Left renal pelvis (tissue), 4 donors: ENCODE measurements at places on chromosomes 7 and 10.

DNA sequence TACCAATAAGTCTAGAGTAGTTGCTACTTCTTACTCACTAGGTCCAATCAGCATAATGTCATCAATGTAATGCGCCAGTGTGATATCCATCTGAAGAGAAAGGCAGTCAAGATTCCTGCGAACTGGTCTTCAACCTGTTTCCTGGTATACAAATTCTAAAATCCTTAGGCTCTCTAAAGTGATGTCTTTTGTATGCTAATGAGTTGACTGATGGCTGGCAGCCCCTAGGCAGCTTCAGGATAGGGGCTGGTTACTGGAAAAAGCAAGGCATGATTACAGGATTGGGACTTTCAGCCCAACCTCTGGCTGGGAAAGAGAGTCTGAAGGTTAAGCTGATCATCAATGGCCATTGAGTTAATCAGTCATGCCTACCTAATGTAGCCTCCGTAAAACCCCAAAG, 250.2 kb upstream of the PTER start:
- DNase-seq, result no peak

DNA sequence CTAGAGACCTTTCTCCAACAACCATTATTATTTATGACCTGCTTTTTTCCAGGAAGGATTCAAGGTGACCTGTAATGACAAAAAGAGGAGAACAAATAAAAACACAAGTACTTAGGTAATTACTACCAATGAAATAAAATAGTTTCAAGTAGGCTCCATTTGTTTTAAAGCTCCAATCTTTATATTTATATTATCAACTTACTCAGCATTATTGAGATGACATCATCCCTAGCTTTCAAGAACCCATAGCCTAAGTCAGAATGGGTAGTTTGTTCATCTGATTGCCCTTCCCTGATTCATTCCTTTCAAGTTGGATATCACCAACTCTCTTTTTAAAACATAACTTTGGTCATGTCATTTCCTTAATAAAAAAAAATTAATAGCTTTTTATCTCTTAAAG, 131.5 kb downstream of the GRM3 start:
- no peak for DNase-seq

- no peak for DNase-seq
These were observed 349.2 kb upstream of the PRKCQ start for GRCh38 chr10:6929148-6929830.

DNA sequence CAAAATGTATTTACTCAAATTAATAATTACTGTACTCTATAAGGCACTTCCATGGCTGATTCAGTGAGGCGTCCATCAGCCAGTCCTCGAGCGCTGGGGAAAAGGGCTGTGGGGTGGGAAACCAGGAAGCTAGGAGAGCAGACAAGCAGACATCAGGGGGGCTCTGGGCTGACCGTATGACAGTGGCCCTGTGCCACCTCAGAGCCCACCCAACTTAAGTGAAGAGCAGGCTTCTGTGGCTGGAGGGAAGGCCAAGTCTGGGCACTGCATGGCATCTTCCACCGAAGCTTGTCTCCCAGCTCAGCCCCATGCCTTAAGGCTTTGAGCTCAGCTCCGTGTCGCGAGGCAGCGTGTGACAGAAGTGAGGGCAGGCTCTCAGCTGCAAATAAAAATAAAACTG, 464.5 kb upstream of the ZMIZ1 start:
- DNase-seq, result no peak

GRCh38 chr10:89555688-89556445, 20.5 kb upstream of the SLC16A12 start:
- no peak for DNase-seq

DNA sequence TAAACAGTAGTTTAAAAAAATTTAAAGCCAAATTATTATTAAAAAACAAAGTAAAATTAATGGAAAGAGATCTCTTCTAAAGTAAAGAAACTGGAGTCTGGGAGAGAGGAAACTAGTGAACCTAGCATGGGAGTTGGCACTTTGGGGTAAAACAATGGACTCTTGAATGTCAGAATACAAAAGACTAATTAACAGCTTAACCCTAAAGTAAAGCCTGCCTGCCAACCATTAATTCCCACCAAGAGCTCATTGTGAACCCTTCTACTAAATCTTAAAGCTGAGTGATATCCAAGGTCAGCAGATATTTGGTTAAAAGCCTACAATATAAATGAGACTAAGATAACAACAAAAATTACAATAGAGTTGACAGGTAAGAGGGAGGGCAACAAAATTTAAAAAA, 36.5 kb downstream of the KMT2C start:
- DNase-seq, result no peak

DNA sequence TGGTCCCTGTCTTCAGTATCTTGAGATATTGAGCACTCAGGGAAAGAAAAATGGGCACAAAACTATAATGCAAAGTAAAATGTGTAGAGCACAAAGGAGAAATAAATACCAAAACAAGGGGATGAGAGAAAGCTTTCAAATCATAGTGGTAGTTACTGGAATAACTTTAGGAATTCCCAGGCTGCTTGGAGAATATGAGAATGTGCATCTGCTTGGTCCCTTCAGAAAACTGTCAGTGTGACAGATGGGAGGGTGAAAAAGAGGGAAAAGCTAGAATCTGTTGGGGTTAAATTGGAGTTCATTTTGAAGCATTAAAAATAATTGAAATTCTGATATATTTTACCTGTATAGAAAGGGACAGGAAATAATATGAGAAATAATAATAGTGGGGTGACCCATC, 15.3 kb downstream of the ST7 start:
- DNase-seq, result no peak

DNA sequence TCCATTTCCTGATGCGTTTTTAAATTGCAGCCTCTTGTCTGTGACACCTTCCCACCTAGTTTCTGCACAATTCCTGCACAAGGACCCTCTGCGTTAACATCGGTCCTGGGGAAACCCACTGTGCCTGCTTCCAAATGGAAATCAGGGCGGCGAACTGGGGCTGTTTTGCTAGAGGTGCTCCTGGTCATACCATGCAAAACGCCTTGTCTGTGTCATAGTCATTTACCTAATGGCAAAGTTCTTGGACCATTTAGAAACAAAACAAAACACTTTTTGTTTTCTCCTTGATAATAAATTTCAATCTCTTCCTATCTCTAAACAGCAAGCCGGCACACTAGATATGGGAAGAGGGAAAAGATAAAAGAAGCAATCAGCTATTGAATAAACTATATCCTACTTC, 206.9 kb upstream of the KLF14 start:
- DNase-seq, result no peak

DNA sequence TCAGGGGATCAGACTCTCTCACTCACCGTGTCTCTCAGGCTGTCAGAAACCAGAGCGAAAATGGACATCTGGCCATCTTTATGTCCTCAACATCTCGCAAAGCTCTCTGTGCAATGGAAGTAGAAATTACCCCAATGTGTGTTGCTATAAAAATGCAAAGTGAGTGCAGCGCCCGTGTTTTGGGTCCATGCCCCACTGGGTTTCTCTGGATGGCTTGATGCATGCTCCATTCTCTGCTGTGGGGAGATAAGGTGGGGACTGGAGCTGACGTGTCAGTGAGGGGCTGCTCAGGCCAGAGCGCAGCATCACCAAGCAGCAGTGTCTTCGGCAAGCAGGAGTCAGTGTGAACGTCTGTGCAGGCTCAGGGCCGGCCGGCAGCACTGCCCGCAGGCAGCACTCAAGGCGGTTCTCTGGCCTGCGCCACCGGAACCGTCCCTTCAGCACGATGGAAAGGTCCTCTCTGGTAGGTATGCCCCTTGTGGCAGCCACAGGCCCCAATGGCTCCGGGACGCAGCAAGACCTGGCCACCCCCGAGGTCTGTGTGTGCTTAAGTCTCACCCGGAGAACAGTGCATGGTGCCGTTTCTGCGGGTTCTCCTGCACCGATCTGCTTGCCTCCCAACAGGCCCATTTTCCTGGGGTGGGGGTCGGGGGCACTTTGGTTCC, 30.2 kb downstream of the WDR86 start:
- no peak for DNase-seq

DNA sequence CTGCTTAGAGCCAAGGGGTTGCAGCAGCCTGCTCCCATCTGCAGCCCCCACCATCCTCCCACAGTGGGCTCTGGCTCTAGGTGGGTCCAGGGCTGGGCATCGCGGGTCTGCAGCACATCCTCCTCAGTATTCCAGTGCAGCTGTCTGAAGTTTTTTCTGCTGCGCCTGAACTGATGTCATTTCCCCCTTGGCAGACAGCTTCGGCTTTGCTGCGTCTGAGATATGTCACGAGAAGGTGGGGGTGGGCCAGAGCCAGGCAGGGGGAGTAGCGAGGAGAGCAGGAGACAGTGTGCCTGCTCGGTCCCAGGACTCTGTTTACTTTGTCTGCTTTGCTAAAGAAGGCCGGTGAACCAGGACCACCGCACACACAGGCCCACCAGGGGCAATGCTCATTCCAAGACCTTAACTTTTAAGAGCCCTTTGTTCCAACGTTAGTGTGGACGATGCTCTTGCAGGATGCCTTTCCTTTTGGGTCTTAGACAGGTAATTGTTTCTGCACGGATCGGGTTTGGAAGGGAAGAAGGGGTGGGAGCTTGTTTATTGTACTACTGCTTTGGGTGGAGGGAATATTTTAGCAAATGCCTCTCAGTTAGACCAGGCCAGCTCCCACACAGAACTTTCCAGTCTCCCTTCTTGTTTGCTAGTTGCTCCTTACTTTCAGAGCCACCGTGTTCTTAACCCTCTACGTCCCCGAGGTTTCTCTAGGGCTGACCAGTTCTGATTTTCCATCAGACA, 32.4 kb downstream of the WBP1L start:
- DNase-seq, result peak; percentile 75

GRCh38 chr7:327991-328702, 38.2 kb downstream of the FOXL3 start:
- DNase-seq, result no peak

- no peak for DNase-seq
These were observed 25.9 kb downstream of the GPRIN2 start for GRCh38 chr10:46530249-46531186.

GRCh38 chr10:44244745-44245600, 139.9 kb downstream of the CXCL12 start:
- no peak for DNase-seq

- DNase-seq, result no peak
These were observed 182.2 kb downstream of the HERPUD2 start for GRCh38 chr7:35512716-35513115.

GRCh38 chr7:37669818-37670217, 13.7 kb upstream of the GPR141 start:
- no peak for DNase-seq

- no peak for DNase-seq
These were observed 142.4 kb downstream of the EPC1 start for GRCh38 chr10:32204606-32205005.

- no peak for DNase-seq
These were observed 1149.2 kb upstream of the CELF2 start for GRCh38 chr10:9868499-9868898.

- no peak for DNase-seq
These were observed 338 bp downstream of the ATP6V0E2 start for GRCh38 chr7:149873970-149874643.

DNA sequence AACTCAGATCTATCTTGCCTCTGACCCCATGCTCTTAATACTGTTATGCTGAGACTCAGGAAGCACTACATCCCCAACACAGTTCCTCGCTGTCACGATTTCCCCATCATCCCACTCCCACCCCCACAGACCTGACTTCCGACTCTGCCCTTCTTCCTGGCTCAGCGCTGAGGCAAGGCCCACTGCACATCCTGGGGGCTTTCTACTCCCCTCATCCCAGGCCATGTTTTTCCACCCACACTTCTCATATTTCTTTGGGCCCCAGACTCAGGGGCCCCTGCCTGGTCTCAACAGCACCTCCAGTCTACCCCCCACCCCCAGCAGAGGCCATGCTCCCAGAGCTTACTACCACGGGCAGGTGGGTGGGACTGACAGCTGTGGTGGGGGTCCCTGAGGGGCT, 7.7 kb upstream of the NDST2 start:
- no peak for DNase-seq

DNA sequence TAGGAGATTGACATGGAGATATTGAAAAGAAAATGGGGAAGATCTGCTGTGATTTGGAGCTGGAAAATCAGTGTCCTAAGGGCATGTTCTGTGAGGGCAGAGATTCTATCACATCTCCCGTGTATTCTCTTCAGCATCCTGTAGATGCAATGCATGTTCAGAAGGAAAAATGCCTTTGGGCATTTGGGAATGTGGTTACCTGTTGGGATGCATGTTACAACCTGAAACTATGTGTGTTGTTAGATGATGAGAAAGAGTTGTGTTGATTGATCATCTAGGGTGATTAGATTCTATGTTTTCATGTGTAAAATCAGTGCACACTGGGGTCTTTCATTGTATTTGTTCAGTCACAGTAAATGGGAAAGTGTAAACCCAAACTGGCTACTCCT, 14.7 kb downstream of the CUZD1 start:
- no peak for DNase-seq

DNA sequence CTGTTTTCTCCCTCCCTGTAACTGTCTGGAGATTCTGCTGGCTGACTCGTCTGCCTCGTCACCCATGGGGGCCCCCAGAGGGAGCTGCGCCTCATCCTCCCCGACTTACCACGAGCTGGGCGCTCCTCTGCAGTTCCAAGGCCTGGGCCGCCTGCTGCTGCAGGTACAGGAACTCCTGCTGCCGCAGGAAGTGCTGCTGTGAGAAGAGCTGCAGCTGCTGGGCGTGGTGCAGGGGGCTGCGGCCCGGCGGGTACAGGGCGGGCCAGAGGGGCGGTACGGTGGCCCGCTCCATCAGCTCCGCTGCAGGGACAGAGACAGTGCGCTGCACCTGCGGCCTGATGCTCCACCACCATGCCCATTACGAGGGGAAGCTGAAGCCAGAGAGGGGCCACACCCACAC, 47.7 kb downstream of the TNRC18 start:
- no peak for DNase-seq

DNA sequence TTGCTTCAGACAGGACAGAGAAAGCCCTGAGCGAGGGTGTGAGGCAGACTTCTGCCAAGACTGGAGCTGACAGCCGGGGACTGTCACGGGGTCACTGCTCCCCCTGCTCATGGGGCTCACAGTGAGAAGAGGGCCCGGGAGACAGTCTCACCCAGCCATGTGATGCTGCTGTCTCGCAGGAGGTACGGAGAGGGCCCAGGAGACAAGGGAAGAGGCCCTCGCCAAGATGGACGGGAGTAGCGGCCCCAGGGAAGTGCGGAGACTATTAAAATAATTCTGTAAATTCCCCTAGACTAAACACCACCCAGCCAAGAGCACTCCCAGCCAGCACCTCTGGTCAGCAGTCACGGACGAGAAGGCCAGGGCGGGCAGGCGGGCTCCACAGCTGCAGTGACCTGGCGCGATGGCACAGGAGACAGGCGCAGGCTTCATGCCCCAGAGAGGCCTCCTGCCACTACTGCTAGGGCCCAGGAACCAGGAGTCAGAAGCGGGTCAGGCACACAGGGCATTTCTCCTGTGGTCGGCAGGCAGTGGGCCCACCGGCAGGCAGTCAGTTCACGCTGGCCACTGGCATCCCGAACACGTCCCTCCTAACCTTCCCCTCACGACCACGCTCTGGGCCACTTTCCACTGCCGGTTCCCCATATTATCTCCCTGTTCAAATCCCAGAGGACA, 24.1 kb downstream of the WDR86 start:
- DNase-seq, result no peak

DNA sequence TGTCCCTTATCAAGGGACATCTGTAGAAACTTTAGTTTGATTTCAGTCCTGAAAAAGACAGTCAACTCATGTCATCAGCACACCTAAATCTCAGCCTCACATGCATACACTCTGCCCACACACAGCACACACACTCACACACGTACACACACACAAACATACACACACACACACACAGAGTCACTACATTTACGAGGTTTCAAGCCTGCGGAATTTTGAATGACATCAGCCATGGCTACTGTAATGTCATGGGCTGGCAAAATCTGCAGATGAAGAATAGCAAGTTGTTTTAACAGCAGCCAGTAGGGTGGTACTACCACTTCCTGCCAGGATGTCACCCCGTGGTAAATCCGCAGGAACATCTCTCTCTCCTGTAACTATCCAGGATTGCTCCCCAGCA, 37.1 kb upstream of the EZH2 start:
- no peak for DNase-seq
